Left renal cortex interstitium (tissue), 4 donors: ENCODE measurements at places on chromosomes 7 and 10. TPM values are rescaled to one million over a fixed set of nuclear protein-coding genes. Genes with fewer than 3 reads are reported as not detected.

The RADIL gene
- 2.1 TPM for polyA plus RNA-seq

The SPAM1 gene
- polyA plus RNA-seq, result not detected

The COL28A1 gene
- polyA plus RNA-seq, result 12.4 TPM

The SERPINE1 gene
- 0.72 TPM for polyA plus RNA-seq

The AKR1E2 gene
- 7.9 TPM for polyA plus RNA-seq

The CYP17A1 gene
- 1.2 TPM for polyA plus RNA-seq

The PNLIP gene
- polyA plus RNA-seq, result not detected

The RARRES2 gene
- 91.8 TPM for polyA plus RNA-seq

The NODAL gene
- polyA plus RNA-seq, result 0.51 TPM

The TDRD1 gene
- 0.03 TPM for polyA plus RNA-seq

The AMPH gene
- polyA plus RNA-seq, result 19.7 TPM

The PODXL gene
- polyA plus RNA-seq, result 692 TPM

The PRR15 gene
- 4.0 TPM for polyA plus RNA-seq

The LRRC27 gene
- 32.5 TPM for polyA plus RNA-seq

The TEX36 gene
- polyA plus RNA-seq, result not detected

The CLEC2L gene
- 1.2 TPM for polyA plus RNA-seq

The ELN gene
- polyA plus RNA-seq, result 82.8 TPM

The CHST15 gene
- polyA plus RNA-seq, result 16.3 TPM

The EXOC6 gene
- 19.9 TPM for polyA plus RNA-seq

The TPST1 gene
- 53.2 TPM for polyA plus RNA-seq

The MEIG1 gene
- polyA plus RNA-seq, result 1.6 TPM

The SSBP1 gene
- polyA plus RNA-seq, result 133 TPM

The IL6 gene
- not detected for polyA plus RNA-seq

The IL15RA gene
- 2.1 TPM for polyA plus RNA-seq

The BRI3 gene
- polyA plus RNA-seq, result 128 TPM

The CBLL1 gene
- polyA plus RNA-seq, result 29.9 TPM

The SPDYE11 gene
- 1.3 TPM for polyA plus RNA-seq

The GIMAP5 gene
- polyA plus RNA-seq, result 6.6 TPM

The C7orf25 gene
- 8.5 TPM for polyA plus RNA-seq

The KCP gene
- polyA plus RNA-seq, result 41.9 TPM

The TMEM236 gene
- polyA plus RNA-seq, result 0.31 TPM

The SPDYE6 gene
- polyA plus RNA-seq, result 6.7 TPM

The CPED1 gene
- 37.2 TPM for polyA plus RNA-seq

The MGAM2 gene
- polyA plus RNA-seq, result 0.79 TPM

The CABCOCO1 gene
- 2.9 TPM for polyA plus RNA-seq

The CELF2 gene
- 11.3 TPM for polyA plus RNA-seq

The ANXA8L1 gene
- not detected for polyA plus RNA-seq
